SHP77 (cell line): ENCODE measurements at places on chromosomes 1 and 21.

DNA sequence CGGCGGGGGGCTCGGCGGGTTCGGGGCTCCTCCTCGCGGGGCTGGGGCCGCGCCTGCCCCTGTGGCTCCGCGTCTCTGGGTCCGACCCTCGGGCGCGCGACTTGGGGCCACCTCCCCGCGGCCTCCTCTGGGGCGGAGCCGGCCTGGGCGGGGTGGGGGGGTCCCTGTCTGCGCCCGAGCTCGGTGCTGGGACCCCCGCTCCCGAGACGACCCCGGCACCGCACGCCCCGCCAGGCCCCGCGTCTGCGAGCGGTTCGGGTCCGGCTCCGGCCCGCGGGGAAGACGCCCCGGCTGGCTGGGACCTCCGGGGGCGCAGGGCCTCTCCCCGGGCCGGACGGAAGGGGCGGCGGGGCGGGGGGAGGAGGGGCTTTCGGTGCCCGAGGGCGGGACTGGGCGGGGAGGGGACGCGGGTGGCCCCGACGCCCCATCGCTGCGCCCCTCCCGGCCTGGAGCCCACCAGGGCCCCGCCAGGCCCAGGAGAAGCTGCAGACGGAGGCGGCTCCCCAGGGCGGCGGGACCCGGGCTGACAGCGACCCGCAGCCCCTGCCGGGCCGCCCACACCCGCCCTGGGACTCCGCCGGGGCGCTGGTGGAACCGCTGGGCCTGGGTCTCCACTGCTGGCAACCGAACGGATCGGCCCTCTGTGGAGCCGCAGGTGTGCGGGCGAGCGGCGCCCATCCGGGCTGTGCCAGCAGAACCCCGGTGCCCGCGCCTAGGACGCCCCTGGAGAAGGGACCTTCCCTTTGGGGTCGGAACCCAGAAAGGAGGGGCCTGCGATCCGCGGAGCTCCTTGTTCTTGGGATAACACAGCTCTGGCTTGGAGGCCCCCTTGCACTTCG is 610 bp downstream of the COL6A2 start:
- DNase-seq: no peak

DNA sequence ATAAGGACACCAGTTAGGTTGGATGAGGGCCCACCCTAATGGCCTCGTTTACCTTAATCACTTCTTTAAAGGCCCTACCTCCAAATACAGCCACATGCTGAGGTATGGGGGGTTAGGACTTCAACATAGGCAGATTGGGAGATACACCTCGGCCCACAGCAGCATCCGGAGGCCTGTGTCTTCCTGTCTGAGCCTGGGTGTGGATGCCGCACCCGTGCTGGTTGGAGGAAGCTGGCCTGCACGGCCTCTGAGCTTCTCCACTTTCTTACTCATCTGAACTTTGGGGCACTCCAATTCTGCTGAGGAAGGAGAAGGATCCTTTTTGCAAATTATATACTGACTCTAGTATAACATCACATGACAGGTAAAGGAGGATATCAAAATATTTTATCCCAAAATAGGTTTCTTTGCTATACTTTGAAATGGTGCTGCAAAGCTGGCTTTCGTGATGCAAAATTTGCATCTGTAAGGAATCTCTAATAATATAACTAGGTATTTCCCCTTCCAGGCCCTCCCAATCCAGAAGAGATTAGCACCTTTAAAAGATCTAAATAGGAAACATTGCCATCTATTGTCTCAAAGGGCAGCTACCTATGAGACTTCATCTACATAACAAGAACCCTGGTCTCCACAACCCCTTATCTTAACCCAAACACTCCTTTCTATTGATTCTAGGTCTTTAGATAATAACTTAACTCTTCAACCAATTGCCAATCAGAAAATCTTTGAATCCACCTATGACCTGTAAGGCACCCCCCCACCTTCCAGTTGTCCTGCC is 247.6 kb downstream of the KCNJ6 start:
- no peak for DNase-seq

DNA sequence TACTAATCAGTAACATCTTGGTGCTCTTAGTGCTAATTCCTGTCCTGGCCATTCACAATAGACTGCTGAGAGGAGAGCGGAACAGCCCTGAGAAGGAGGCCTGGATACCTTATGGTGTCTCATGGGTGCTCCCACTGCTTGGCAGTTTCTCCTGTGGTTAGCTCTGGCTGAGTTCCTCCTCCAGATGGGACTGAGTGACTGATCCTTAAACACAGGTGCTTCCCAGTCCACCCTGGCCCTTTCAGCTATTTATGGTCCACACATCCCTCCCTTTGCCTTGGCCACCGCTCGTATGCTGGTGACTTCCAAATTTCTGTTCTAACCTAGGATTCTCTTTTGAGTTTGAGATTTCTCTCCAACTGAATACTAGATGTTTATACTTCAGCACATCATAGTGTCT is 157.0 kb upstream of the CACNA1E start:
- DNase-seq: no peak

DNA sequence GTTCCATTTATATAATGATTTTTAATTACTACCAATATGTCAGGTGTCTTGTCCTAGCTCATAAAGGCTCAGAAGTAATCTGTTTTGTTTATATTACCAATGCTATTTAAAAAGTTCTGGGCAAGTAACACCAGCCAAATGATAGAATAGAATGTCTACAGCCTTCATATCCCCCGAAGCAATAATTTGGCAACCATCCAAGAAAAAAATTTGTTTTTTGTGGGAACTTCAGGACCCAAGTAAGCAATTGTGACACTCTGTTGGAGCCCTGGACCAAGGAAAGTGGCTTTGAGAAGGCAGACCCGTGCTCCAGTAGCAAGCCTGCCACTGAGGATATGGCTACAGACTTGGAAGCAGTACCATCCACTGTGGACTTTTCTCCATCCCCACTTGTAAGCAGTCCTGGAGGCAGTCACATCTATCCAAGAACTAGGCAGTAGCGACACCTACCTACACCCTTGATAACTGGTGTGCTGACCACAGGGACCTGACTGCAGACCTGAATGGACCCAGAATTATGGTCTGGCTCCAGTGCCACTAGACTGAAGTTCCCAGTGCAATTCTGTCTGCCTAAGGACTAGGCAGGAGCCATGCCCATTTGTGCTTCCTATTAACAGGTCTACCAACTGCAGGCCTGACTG is 870.7 kb upstream of the ADGRL2 start:
- DNase-seq: no peak

- no peak for DNase-seq
These were observed 17.4 kb upstream of the ACTRT2 start for GRCh38 chr1:3003941-3004270.

GRCh38 chr1:194194724-194195123 is 1008.3 kb upstream of the B3GALT2 start:
- DNase-seq: no peak

GRCh38 chr1:190975827-190976226 is 498.2 kb upstream of the BRINP3 start:
- no peak for DNase-seq

DNA sequence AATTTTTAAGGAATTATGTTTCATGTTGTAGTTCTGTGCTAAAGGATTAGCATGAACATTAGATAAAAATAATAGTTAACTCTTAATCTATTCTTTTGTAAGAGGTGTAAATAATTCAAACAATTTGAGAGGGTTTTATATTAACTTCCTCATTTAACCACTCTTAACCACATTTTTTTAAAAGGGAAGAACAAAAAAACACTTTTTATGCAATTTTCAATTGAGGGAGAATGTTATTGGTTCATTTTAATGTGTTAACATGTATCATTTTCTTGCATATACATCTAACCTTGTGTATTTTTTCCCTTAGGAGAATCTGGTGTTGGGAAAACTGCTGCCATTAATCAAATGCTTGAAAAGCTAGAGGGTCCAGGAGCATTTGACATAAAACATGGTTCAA is 169.0 kb downstream of the LBR start:
- DNase-seq: no peak

DNA sequence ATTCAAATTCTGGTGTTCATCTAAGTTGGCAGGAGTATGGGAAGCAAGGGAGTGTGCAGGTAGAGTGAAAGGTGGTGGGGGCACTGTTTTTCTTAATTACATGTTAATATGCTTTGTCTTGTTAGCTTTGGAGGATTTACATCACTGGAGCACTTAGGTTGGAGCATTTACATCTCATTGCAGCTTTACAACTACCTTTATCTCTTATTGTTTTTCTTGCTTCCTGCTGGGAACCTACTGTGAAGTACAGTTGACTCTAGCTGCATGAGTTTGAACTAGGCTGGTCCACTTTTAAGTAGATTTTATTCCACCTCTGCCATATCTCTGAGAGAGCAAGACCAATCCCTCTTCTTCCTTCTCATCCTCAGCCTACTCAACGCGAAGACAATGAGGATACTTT is 554.8 kb upstream of the B3GALT2 start:
- no peak for DNase-seq

DNA sequence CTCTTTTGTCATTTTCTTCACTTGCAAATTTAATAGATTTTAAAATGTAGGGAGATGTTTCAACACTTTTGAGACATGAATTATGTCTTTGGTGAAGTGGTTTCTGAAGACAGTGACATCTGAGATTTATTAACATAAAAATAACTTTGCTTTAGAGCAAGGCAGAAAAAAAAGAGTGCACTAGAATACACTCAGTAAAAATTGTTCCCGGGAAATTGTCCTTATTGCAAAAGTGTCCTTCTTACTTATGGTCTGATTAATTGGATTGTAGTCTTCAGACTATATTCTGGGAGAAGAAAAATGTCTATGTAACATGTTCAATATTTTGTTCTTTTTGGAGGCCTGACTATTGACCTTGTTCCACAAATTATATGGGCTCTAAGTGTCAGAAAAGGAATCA is 468.5 kb downstream of the NCAM2 start:
- no peak for DNase-seq

DNA sequence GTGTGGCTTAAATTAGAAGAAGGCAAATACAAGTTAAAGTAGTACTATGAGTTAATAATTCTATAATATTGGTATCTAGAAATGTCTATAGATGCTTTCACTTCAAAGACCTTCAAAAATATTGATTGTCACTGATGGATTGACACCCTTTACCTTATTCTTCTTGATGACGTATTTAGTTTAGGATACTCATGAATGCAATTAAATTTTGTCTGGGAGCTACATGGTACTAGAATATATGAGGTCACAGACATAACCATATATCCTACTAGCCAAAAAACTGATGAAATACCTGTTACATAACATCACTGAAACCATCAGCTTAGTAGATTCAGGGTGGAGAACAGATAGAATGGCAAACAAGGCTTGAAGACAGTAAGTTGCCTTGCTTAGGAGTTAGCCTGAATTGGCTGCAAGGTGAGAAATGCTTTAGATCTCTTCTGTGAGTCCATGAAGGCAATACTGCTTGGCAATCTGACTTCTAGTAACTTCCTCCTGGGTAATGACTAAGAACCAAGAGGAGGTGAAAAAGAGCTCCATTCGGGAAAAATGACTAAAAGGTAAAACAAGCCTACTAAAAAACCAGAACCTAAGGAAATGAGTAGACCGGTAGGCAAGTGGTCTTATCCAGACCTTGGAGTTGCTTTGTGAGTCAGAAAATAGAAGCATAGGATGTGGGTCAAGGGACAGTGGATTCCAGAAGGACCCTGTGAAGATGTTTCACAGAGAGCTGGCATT is 16.9 kb upstream of the ARHGAP29 start:
- no peak for DNase-seq

GRCh38 chr1:181179279-181179986 is 90.9 kb downstream of the IER5 start:
- no peak for DNase-seq

- no peak for DNase-seq
These were observed 123.7 kb upstream of the EDN2 start for GRCh38 chr1:41608211-41608610.

DNA sequence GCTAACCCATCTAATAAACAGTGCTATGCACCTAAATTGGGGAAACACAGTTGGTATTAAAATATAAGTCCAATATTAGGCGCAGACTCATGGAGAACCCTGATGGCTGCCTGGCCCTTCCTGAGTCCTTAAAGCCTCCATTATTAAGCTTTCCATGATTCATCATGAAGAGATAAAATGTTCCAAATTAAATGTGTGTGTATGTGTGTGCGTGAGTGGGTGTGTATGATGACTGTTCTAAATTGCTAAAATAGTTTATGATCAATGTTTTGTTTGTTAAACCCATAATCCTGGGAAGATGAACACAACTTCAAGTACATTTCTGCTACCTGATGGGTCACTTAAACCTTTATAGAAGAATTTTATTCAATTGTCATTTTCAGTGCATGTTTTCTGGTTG is 6.3 kb upstream of the RBBP5 start:
- no peak for DNase-seq

DNA sequence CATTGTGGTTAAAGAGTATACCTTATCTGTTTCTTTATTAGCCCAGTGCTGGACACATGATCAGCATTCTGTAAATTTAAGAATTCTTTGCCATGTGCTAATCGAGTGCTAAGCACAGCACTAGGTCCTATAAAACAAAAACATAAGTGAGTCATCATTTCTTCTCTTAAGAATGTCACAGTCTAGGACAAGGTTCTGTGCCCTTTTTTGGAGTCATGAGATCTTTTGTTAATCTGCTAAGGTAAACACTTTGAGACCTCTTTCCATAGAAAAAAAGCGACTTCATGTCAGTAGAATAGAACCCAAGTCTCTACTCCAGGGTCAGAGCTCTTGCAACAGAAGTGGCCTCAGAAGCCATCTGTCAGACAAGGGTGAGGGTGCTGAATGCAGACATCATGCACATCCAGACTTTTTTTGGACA is 70.0 kb upstream of the NFIA start:
- DNase-seq: peak; percentile 49

GRCh38 chr1:48005253-48006117 is 8.3 kb upstream of the TRABD2B start:
- DNase-seq: no peak

DNA sequence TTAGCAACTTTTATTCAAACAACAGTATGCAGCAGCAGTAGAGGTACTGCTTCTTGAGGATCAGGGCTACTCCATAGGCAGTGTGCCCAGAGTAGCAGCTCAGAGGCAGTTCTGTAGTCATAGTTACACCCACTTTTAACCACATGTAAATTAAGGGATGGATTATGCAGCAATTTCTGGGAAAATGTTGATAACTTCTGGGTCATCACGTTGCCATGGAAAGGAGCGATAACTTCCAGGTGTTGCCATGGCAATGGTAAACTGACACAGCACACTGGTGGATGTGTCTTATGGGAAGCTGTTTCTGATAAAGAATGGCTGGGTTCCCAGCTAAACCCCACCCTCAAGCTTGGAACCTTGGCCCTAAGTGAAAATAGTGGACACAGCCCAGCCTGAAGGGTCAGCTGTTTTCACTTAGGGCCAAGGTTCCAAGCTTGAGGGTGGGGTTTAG is 29.0 kb upstream of the PLA2G2A start:
- DNase-seq: no peak

DNA sequence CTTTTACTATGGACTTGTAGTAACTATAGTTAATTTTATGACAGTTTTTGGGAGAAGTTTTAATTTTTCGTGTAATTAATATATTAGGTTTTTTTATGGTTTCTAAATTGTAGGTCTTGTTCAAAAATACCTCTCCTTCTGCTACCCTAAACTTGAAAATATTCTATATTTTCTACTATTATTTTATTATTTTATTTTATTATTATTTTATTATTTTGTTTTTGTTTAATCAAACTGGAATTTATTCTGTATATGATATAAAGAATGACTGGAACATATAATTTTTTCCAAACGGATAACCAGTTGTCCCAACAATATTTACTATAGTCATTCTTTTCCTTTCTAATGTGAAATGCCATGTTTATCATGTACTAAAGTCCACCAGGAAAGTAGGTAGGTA is 17.1 kb upstream of the AGO4 start:
- DNase-seq: no peak

- no peak for DNase-seq
These were observed 576 bp downstream of the CCN1 start for GRCh38 chr1:85580872-85581801.
